ENCODE measurements at places on chromosomes 1 and 21. TPM values are rescaled to one million over a fixed set of nuclear protein-coding genes. Genes with fewer than 3 reads are reported as not detected.

Gene CRABP2
- total RNA-seq = 1.1 TPM

Gene LIN28A
- total RNA-seq = not detected

Gene TCHH
- 0.02 TPM for total RNA-seq

Gene FBLIM1
- total RNA-seq = not detected

Gene GSTM5
- 0.46 TPM for total RNA-seq

Gene GBP4
- total RNA-seq = 14.3 TPM

Gene KCTD3
- 6.8 TPM for total RNA-seq

Gene DNAJC28
- total RNA-seq = 0.16 TPM

Gene RNF187
- 146 TPM for total RNA-seq

Gene S100A4
- 181 TPM for total RNA-seq

Gene S100A7
- total RNA-seq = not detected

Gene APCS
- total RNA-seq = not detected
